HCEC 1CT (cell line): ENCODE measurements at places on chromosomes 3 and 15.
A peak's percentile ranks its signal among the peaks of the same experiment; 100 is the strongest.

DNA sequence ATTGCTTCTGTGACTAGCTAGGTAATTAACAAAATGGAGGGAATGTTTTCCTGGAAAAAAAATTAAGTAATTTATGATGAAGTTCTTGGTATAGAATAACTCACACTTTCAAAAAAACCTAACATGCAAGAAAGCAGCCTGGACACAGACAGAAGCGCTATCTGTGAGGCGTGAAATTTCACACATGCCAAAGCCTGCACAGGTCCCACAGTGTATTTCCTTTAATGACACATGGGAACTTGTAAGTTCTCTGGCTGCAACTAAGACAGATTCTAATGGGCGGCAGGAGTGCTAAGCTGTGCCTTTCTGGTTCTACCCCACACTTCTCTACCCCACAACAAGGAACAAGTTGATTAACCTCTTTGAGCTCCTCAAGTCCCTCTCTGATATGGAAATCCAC lies 84.9 kb upstream of the NEO1 start:
- no peak for DNase-seq

- DNase-seq: no peak
Observed at GRCh38 chr15:93989440-93989998, 241.8 kb upstream of the MCTP2 start.

DNA sequence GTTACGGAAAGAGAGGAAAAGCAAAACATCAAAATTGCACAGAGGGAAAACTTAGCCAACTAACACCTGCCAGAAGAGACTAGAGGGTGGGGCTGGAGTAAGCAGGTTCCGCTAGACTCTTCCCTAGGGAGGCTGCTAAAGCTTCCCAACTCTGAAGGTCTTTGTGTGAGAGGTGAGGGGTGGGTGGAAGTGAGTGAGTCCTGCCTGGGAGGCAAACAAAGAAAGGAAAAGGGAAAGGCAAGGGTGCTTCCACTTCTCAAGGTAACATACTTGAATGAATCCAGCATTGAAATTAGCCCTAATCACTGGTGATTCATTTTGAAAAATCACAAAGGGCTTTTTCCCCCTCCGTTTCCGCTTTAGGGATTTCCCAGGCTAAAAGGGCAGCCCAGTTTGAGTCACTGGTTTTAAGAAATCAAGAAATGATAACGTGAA lies 220.5 kb upstream of the ADAMTS9 start:
- no peak for DNase-seq

DNA sequence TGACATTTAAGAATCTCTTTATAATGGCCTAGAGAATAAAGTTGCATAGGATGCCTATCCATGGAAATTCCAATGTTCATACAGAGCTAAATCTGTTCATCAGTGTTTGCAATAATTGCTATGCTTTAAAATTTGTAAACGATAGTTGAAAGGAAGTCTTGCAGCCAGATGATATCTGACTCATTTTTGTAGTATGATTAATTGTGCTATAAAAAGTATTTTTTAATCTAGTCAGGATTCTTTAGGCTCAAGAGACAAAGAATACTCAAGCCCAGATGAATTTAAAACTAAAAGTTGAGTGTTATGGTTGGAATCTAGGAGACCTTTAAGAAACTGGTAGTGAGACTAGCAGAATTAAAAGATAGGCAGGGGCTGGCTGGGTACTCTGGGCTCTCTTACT lies 50.5 kb downstream of the SUCNR1 start:
- peak; percentile 88 for DNase-seq

- DNase-seq: no peak
Observed at GRCh38 chr3:55592572-55592971, 105.5 kb upstream of the WNT5A start.

DNA sequence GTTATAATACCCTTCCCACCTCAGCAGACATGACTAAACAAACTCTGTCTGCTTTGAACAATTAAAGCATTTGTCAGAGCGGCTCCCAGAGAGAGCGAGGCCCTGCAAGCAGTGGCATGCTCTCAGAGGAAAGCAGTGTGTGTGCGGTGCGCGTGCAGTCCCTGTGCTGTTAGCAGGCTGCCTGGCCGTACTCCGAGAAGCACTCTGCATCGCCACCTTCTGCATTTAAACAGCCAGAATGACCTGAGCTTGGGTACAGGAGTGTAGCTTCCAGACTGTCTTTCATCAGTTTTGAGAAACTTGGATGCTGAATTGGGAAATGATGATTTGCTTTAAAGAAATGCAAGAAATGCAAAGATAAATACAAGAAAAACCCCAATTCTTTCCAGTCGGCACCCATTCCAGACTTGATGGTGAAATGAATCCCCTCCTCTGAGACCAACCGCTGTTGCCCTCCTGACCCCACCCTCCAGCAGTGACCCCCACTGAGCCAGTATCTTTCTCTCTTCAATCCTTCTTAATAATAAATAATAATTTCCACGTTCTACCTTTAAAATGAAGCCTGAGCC lies 113.5 kb downstream of the VGLL4 start:
- peak; percentile 93 for DNase-seq

DNA sequence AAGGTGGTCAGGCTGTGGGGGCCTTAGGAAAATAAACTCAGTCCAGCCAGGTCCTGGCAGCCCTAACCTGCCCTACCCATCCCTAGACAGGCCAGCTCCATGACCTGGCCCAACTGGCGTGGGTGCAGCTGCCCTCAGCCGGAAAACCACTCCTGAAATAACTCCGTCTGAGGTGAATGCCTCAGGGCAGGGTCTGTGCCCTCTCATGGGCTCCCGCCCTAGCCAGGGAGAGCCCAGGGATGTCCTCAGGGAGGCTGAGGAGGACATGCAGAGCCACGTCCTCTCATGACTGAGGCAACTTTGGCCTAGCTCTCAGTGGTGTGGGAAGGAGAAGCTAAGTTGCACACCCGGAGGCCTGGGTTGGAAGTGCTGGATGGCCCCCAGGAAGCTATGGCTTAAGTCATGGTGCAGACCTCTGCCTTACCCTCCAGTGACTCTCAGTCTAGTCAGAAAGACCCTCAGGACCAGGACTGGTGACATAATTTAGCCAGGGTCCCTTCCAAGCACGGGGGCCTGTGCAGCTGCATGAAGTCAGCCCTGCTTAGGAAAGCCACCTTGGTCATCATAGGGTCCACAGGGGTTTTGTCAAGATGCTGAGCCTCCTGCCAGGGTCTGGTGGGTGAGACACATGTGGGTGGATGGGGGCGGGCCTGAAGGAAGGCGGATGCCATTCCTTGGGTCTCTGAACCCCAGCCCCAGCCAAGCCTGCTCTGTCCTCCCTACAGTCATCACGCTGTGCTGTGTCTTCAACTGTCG lies 7.4 kb downstream of the TMIE start:
- no peak for DNase-seq
